Thoracic aorta (tissue), 2 donors: ENCODE measurements at places on chromosomes 1 and 21. TPM values are rescaled to one million over a fixed set of nuclear protein-coding genes. Genes with fewer than 3 reads are reported as not detected.

The PIK3R3 gene
- 30.1 TPM for total RNA-seq

The TSACC gene
- not detected for total RNA-seq

The ANKRD45 gene
- total RNA-seq: not detected

The MPL gene
- not detected for total RNA-seq

The KRTAP11-1 gene
- total RNA-seq: not detected

The NRIP1 gene
- 11.9 TPM for total RNA-seq

The IGFN1 gene
- total RNA-seq: not detected

The RXRG gene
- not detected for total RNA-seq

The SAMSN1 gene
- total RNA-seq: 6.6 TPM

The WNT3A gene
- not detected for total RNA-seq

The LCE1F gene
- total RNA-seq: not detected

The FMO2 gene
- total RNA-seq: 375 TPM

The TAS1R2 gene
- not detected for total RNA-seq

The GJA8 gene
- total RNA-seq: not detected

The LCE3E gene
- total RNA-seq: not detected

The LRRC39 gene
- total RNA-seq: 2.3 TPM

The SLAMF6 gene
- total RNA-seq: 5.6 TPM

The DCST1 gene
- total RNA-seq: not detected

The FCRL1 gene
- total RNA-seq: not detected

The C1orf146 gene
- total RNA-seq: not detected

The TSHB gene
- not detected for total RNA-seq

The ERICH3 gene
- not detected for total RNA-seq

The INAVA gene
- total RNA-seq: 3.5 TPM

The C1orf185 gene
- total RNA-seq: not detected

The PSMG1 gene
- 17.6 TPM for total RNA-seq

The HFM1 gene
- total RNA-seq: 1.4 TPM
